NCI-H1694 (cell line): ENCODE measurements at places on chromosomes 7 and 10.
A peak's percentile ranks its signal among the peaks of the same experiment; 100 is the strongest.

DNA sequence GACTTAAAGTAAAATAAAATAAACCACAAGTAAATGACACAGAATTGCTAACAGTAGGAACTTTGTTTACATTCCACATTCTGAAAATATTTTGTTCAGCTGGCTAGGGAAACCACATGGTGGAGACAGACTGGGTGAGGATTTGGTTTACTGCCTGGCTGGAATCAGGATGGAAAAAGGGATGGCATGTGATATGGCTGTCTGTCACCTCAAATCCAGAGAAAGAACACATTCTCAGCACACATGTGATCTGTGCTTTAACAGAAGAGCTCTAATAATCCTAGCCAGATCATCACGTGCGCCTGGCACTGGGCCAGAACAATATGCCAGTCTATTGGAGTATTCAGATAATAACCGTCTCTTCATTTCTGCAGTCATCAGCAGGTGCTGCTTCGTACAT, 90.9 kb upstream of the PIP4K2A start:
- peak; percentile 65 for DNase-seq

DNA sequence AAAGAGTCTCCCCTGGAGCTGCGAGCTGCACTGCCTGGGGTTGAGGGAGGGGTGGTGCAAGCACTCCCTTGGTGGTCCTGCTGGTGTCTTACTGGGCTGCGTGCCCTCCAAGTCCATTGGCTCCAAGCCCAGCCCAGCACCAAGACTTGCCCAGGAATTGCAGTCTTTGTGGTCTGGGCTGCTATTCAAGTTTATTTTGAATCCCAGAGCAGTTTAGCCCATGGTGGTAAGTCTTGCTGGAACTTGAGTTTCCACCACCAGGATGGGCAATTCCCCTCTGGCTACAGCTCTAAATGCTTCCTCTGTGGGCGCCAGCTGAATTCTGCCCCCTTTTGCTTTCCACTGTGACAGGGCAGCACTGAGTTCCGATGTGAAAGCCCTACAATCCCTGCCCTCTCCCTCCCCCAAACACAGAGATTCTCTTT, 25.1 kb downstream of the GALNT11 start:
- DNase-seq = no peak

- DNase-seq = no peak
Observed at GRCh38 chr7:132572526-132572925, 3.7 kb downstream of the PLXNA4 start.

DNA sequence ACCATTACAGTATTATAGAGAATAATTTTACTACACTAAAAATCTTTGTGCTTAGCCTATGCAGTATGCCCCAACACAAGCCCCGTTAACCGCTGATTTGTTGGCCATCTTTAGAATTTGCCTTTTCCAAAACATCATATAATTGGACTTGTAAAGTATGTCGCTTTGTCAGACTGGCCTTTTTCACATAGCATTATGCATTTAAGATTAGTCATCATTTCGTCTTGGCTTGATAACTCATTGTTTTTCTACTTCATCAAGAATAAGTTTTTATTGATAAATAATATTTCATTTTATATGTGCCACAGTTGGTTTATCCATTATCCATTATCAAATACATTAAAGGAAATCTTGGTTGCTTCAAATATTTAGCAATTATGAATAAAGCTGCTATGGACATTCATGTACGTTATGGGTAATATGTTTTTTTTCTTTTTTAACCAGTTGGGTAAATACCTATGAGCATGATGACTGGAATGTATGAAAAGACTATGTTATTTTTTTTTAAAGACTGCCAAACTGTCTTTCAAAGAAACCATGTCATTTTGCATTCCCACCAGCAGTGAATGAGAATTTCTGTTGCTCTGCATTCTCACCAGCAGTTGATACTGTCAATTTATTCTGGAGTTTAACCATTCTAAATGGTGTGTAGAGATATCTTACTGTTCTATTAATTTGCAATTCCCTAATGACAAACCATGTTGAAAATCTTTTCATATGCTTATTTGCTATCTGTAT, 273.1 kb upstream of the KCND2 start:
- no peak for DNase-seq

- DNase-seq = no peak
Observed at GRCh38 chr7:47225387-47226131, 356.4 kb downstream of the TNS3 start.

- DNase-seq = no peak
Observed at GRCh38 chr10:17290226-17290625, 62.2 kb downstream of the VIM start.

- DNase-seq = no peak
Observed at GRCh38 chr10:58341947-58342346, 7.1 kb downstream of the UBE2D1 start.

GRCh38 chr7:47308808-47309207, 273.1 kb downstream of the TNS3 start:
- DNase-seq = no peak

GRCh38 chr10:120260456-120260855, 196.6 kb upstream of the PLPP4 start:
- DNase-seq = peak; percentile 15

DNA sequence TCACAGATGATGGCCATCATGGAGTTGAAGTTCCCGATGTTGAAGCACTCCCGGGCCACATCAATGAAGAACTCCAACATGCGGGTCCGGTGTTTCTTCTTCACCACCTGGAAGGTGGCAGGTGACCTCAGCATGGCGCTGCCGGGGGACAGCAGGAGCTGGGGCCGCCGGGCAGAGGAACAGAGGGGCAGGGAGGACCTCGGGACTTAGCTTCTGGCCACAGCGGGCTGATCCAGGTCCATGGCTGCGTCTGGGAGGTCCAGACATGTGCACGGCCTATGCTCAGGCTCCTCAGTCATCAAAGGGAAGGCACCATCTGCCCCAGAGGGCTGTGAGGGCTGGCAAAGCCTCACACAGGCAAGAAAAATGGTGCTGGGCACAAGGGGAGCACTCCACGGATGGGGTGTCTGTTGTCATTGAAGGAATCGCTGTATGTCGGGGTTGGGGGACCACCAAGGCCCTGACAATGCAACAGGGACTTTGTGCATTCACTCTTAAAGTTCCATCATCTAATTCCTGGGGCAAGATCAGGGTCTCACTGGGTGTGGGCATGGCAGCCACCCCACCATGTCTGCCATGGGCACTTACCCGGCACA, 60.9 kb downstream of the CSGALNACT2 start:
- no peak for DNase-seq

GRCh38 chr10:102118867-102119266, 1.3 kb downstream of the LDB1 start:
- DNase-seq = no peak

DNA sequence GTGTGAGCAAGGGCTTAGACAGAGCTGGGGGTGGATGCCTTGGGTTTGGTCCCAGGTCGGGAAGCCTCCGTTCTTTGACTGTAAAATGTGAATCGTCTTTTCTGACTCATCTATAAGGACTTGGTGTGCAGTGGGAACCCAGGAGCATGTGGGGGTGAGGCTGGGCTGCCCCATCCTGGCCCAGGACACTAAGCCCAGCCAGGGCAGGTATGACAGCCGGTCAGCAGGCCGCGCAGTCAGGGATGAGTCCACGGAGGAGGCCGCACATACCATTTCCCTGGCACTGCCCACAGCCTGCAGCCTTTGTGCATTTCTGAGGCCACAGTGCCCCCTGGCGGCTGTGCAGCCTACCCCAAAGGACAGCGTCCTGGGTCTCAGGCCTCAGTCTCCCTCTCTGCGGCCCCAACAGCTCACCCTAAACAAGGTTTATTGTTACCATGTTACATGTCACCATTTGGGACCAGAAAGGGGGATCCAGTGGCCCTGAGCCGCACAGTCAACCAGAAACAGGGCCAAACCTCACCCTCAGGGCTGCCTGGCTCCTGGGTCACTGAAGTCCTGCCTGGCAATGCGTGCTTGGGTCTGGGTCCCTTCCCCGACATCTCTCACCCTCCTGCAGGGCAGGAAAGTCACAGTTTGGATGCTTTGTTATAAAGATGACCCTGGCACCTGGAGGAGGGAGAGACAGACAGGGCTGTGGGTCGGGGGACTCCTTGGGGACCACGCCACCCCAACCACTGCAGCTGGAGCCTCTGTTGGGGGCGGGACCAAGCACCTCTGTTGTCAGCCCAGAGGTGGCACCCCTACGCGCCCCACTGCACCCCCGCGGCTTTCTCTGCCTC, 14.4 kb upstream of the SH2B2 start:
- peak; percentile 25 for DNase-seq

GRCh38 chr7:55026867-55027490, 8.2 kb downstream of the EGFR start:
- no peak for DNase-seq

GRCh38 chr10:118167056-118167700, 120.4 kb upstream of the RAB11FIP2 start:
- DNase-seq = no peak

GRCh38 chr7:27836536-27836935, 96.6 kb downstream of the TAX1BP1 start:
- DNase-seq = no peak

GRCh38 chr10:86391986-86392722, 25.6 kb upstream of the GRID1 start:
- no peak for DNase-seq

GRCh38 chr7:142867398-142868187, 12.7 kb downstream of the EPHB6 start:
- DNase-seq = no peak

- DNase-seq = no peak
Observed at GRCh38 chr7:84047085-84047484, 147.5 kb downstream of the SEMA3A start.

GRCh38 chr10:31759124-31759798, 169.4 kb downstream of the ARHGAP12 start:
- no peak for DNase-seq

- DNase-seq = no peak
Observed at GRCh38 chr10:122363722-122364463, 10.6 kb upstream of the PLEKHA1 start.

- no peak for DNase-seq
Observed at GRCh38 chr10:102157224-102157623, 5.0 kb downstream of the NOLC1 start.

DNA sequence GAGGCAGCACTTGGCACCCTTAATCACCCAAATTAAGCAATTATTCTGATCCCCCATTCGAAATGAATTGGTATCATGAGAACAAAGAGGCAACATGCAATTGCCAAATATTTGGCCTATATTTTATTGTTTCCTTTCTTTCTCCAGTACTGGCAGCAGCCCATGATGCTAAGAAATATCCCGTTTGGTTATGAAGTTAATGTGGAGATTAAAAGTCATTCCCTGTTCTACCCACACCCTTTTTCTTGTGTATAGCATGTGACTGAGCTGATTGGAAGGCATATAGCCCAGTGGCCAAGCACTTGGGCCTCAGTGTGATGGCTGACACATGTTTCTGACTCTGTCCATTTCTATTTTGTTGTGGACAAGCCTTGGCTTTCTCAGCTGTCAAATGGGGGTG, 692.3 kb upstream of the GALNT17 start:
- DNase-seq = no peak

DNA sequence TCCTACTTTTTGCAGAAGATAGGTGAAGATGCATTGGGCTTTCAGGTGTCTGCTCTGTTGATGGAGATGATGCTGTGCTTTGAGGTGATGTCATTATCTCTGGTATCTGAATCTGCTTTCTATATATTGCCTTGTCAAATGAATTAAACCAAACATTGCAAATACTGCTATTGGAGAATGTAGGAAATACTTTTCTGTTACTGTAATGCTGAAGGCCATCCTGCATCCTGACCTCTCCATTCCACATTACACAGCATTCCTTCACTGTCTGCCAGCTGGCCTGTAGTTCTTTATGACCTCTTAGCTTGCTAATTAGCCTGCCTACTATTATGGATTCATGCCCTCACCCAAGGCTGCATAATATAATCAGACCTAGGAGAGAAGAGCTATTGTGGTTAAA, 73.2 kb downstream of the VCL start:
- DNase-seq = no peak

DNA sequence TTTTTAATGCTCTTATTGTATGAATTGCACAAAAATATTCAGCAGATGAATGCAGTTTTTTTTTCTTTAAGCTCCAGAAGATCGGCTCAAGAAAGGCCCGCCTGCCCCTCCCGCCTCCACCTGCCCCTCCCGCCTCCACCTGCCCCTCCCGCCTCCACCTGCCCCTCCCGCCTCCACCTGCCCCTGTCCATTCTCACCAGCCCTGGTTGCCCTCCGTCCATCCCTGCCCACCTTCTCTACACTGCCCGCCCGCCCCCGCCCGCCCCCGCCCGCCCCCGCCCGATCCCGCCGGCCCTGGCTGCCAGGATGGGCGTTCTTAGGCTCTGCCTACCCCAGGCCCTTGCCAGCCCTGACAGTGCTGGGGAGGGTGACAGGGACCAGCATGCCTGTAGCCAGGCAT, 67.4 kb downstream of the GLRX3 start:
- no peak for DNase-seq

DNA sequence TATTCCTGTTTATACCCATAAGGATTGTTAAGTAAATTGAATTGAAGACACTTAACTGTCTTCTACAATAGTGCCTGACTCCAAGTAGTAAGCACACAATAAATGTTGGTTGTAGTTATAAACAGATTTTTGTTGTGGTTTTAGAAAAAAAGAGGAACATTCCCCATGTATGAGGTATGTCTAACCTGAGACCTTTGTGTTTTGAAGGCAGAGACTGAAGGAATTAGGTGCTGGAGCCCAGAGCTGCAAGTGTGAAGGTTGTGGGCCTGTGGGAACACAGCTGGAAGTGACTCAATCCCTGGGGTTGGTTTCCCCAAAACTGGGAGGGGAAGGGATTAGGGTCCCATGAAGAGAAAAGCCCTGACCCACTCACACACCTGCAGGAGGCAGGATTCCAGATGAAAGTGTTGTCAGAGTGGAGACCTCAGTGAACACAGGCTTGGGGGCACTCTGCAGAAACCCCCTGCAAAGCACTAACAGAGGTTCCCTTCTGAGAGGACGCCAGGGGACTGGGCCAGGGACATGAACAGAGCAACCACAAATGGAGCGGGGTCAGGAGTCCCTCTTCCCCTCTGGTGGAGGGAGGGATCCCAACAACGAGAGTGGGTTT, 265.1 kb upstream of the KLF14 start:
- DNase-seq = no peak

GRCh38 chr7:101868191-101868950, 50.9 kb downstream of the CUX1 start:
- no peak for DNase-seq

DNA sequence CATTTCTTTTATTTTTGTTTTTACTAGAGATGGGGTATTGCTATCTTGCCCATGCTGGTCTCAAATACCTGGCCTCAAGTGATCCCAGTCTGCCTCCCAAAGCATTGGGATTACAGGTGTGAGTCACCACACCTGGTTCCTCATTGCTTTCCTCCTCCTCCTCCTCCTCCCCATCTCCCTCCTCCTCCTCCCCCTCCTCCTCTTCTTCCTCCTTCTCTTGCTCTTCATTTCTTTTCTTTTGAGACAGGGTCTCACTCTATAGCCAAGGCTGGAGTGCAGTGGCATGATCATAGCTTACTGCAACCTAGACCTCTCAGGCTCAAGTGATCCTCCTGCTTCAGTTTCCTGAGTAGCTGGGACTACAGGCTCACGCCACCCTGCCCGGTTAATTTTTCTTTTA, 22.2 kb downstream of the LRRC20 start:
- no peak for DNase-seq

DNA sequence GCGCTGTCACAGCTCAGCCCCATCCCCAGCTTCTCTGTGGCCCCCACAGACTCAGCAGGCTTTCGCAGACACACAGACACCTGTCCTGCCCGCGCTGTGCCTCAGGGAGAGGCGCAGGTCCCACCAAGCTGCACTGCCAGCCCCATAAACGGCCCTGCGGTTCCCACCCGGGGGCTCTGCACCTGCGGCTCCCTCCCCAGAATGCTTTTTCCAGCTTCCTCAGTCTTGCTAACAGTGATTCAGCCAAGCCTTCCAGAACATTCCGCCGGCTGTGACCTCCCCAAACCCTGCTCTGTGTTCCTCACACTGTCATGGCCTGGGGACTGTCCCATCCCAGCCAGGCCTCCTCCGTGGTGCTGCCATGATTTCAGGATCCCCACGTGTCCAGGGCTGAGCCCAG, 27.8 kb upstream of the TNRC18 start:
- DNase-seq = no peak
